Right renal cortex interstitium (tissue), 3 donors: ENCODE measurements at places on chromosomes 1 and 21. TPM values are rescaled to one million over a fixed set of nuclear protein-coding genes. Genes with fewer than 3 reads are reported as not detected.
A peak's percentile ranks its signal among the peaks of the same experiment; 100 is the strongest.

DNA sequence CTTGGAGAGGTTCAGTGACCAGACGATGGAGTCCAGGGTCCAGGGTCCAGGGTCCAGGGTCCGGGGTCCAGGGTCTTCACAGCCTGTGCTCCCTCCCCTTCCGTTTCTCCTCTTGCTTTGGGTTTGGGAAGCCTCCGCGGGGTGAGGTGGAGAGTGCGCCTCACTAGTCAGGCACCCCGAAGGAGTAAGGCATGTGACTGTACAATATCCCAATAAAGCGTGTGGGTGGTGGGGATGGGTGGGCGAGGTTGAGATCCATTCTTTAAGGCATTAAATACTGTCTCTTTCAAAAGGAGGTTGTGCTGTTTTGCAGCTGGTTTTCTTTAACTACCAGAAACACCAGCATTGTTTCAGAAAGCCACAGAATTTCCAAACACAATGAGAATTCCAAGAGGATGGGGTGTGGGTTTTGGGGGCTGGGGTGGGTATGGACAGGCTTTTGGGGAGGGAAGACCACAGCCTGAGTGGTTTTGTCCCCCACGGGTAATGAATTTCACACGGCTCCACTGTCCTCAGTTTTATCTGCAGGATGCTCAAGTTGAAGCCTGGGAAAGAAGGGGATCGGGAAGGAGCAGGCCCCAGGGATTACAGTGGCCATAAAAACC lies 65.7 kb downstream of the KIF26B start:
- DNase-seq = no peak

DNA sequence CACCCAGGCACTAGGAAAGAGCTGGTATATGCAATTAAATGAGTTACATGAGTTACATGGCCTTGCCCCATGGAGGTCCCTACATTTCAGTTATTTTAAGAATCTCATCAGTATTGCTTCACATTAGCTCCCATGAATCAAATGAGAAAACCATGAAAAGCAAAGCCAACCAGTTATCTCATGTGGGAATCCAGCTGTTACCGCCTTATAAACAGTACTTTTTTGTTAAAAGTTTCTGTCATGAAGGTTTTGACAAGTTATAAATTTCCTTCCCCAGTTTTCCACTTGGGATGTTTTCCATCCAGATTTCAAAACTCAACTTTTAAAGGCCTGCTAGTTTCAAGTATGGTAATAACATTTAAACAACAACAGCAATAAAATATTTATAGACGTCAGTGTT lies 544.8 kb downstream of the NUF2 start:
- DNase-seq = no peak

Gene RGS1
- polyA plus RNA-seq = 4.6 TPM

Gene S100B
- polyA plus RNA-seq = 5.6 TPM

DNA sequence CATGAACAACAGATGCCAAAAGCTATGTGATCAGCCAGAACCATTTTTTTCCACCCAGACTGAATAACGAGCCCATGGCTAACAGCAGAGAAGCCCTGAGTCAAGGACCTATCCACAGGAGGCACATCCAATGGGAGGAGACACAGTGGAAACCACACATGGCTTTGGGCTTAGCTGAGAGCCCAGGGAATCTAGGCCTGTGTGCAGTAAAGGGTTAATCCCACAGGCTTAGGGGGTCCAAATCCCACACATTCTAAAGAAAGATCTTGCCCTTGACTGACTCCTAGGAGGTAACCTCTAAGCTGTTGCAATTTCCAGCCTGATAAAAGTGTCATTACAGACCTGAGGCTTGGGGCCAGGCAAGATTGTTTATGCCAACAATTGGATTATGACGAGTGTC lies 194.5 kb downstream of the DSCAM start:
- DNase-seq = no peak

DNA sequence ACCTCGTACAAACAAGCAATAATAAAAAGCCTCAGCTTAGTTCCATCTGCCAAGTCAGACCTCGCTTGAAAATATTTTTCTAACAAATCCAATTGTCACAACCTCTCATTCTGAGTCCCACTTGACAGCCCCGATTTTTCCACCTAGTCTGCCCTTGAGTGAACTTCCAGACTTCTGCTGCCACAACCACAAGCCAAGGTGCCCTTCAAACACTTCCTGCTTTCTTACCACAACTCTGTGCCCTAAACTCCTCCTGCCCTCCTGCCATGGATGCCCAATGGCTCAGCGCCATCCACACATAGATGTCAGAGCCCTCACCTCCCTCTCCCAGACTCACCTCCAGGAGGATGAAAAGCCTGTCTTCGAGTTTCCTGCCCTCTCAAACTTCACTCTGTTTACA lies 3.9 kb downstream of the TMPRSS2 start:
- no peak for DNase-seq

- no peak for DNase-seq
Observed at GRCh38 chr1:225597926-225598575, 54.9 kb downstream of the ENAH start.

Gene C1orf94
- 0.06 TPM for polyA plus RNA-seq

Gene LMX1A
- polyA plus RNA-seq = not detected

Gene WDR64
- 0.44 TPM for polyA plus RNA-seq

Gene CAPN2
- polyA plus RNA-seq = 202 TPM

Gene C1orf185
- polyA plus RNA-seq = not detected

Gene MUTYH
- polyA plus RNA-seq = 22.0 TPM

Gene ANKRD34A
- 0.37 TPM for polyA plus RNA-seq

DNA sequence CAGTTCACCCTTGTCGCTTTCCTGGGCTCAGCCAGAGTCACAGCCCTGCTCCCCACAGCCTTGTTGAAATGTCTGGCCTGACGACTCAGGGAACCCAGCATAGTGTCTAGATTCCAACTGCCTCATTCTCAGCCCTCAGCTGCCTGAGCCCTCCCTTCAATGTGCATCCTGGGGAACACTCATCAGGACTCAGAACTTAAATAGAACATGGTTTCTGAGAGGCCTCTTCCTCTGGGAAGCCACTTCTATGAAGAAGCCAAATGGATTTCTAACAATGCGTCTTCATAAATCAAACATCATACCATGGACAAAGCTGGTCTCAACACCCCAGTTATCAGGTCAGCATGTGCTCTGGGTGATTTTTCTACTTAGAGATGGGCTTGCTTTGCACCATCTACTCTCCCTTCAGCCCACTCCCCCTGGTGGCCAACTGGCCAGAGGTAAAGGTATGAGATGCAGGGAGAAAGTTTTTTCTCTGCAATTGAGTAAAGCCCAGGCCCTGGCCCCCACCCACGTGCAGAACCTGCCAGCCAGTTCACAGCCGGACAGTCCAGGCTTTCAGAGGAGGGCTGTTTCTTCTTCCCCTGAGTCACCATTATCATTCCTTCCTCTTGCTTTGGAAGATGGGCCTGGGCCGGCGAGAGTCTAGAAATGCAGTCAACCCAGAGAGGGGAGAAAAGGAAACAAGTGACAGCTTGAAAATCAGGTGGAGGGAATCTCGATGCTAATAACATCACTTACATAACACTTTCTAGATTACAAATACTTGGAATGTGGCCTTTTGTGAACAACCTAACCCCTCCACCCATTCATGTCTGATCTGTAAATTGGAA lies 32.1 kb downstream of the CD244 start:
- DNase-seq = peak; percentile 19

GRCh38 chr1:1020000-1020404 lies at the start of gene AGRN:
Gene AGRN, plus strand, starts transcription at chr1:1020120. Its CDS starts 53 bp downstream, at chr1:1020173.
- no peak for DNase-seq

- DNase-seq = no peak
Observed at GRCh38 chr1:115021145-115021544, 8.5 kb upstream of the TSHB start.

DNA sequence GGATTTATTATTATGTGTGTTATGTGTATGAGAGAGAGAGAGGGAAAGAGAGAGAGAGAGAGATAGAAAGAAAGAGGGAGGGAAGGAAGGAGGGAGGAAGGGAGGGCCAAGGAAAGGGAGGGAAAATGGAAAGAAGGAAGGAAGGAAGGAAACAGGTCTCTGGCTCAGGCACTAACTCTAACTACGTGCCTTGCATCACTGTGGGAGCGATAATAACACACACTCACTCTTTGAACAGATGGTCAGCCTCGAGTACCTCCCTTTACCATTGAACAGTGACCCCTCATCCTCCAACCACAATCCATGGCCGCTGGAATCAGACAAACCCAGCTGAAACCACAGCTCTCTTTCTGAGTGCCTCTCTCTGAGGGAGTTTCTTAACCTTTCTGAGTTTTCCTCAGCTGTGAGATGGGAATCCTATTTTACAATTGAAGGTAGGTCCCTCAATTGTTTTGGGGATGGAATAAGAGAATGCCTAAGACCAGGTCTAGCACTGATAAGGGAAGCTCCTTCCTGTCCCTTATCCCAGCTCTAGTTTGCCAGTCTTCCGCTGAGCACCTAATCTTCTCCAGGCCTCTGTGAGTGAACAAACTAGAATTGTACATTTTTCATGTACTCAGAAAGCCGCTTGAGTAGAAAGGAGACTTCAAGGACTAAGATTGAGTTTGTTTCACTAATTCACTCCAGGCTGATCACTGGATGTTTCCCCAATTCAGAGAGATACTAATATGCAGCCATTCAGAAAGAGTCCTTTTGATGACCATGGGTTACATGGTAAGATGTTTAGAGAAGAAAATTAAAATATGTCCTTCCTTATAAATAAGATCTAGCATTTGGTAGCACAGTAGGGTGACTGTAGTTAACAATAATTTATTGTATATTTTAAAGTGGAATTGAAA lies 62.8 kb downstream of the IRF2BP2 start:
- DNase-seq = no peak

GRCh38 chr1:84785271-84786036 lies 95.2 kb upstream of the SSX2IP start:
- DNase-seq = no peak

DNA sequence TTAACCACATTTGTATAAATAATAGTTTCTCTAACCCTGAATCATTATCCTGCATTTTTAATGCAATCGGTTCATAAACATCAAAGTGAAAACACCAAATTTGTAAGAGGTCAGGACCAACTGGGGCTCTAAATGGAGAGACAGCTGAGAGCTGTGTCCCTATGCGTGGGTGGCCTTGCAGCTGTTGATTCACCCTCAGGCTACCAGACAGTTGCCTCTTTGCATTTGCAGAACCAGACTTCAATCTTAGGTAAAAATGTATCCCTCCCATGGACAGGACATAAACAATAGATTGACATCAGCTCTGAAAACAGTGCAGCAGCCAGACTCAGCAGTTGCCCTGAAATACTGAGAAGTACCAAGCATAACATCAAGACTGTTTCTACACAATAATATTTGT lies 8.8 kb upstream of the TGFB2 start:
- no peak for DNase-seq

DNA sequence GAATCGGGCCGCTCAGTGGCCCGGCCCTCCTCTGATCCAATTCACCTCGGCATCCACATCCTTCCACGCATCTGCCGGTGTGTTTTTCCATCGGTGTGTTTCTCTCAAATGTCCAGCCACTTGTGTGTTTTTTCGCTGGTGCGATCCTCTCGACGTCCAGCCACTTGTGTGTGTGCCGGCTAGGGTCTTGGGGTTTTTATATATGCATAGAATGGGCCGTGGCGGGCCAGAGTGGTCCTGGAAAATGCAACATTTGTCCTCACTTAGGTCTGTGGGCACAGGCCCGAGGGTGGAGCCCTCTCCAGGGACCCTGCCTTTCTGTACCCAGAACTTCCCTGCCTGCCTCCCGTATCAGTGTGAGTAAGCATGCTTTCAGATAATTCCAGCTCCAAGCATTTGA lies 1106.4 kb downstream of the AMY1C start:
- no peak for DNase-seq

DNA sequence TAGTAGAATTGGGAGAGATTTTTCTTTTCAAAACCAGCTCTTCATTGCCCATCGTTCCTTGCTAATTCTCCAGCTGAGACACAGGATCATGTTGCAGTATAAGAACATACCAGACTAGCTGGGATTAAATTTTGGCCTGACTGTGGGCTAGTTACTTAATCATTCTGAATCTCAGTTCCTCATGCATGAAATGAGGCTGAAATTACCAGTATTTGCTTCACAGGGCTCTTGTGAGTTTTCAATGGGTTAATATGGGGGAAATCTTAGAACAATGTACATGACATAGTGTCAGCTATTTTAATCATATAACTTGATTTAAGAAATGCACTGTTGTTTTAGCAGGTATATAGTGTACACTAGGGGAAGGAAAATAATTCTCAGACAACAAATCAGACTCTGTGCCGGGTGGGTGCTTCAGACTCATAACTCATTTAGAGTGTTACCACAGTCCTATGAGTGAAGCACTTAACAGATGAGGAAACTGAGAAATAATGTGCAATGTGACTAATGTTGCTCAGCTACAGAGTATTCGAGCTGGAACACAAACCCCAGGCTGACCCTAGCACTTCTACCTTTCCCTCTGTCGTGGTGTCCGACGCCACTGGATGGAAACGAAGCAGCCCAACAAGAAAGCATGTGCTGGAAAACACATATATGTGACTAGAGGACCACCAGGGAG lies 137.6 kb upstream of the SGIP1 start:
- no peak for DNase-seq

Gene KLHDC7A
- polyA plus RNA-seq = 13.2 TPM

DNA sequence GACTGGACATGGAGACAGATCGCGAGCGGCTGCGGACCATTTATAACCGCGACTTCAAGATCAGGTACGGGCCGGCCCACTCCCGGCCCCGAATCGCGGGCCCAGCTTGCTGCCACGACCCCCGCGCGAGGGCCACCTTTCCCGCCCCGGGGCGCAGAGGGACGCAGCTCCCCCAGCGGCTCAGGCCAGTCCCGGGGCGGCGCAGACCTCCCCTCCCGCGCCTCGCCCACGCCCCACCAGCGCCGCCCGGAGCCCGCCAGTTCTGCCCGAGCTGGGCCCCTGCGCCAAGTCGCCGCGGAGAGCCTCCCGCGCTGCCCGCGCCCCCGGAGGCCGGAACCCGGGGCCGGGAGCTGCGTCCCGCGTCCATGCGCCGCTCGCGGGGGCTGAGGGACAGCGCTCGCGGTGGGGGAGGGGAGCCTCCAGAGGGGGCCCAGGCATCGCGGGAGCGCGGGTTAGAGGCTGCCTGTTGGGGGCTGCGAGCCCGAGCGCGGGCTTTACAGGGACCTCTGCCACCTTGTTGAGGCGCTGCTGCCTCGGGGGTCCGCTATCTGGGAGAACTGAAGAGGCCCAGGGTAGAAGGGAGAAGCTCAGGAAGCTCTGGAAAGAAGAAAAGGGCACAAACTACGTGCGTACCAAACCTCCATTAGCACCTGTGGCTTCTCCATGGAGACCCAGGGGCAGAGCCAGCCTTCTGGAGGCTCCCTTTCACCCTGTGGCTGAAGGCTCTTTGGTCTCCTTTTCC lies 698 bp downstream of the MOV10 start:
- DNase-seq = peak; percentile 41

Gene TMPRSS15
- 0.31 TPM for polyA plus RNA-seq

DNA sequence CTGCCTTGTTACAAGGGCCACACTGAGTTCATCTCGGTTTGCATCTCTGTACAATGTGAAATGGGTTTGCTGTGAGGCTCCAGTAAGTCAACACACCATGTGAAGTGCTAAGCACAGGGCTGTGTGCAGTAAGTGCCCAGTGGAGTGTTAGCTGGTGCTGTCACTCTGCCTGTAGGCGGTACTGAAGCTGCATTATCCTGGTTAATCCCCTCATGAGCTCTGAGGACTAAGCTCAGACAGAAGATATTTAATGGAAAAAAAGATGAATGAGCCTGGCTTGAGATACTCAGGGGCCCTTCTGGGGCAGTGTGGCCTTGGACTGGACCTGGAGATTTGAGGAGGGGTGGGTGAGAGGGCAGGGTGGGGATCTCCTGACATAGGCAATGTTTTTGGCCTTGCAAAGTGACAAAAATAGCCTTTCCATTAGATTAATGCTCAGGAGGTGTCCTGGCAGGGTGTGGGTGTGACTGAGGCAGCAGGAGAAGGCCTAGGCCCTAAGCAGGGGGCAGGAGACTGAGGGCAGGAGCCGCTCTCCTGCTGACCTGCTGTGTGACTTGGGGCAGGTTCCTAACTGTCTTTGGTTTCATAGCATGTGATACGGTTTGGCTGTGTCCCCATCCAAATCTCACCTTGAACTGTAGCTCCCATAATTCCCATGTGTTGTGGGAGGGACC lies 570.5 kb downstream of the PTPRU start:
- no peak for DNase-seq

Gene CIART
- 8.3 TPM for polyA plus RNA-seq
